Hepatocyte (in vitro differentiated cells): ENCODE measurements at places on chromosomes 2 and 18. TPM values are rescaled to one million over a fixed set of nuclear protein-coding genes. Genes with fewer than 3 reads are reported as not detected.

GRCh38 chr2:75528221-75528977, 32.3 kb downstream of the EVA1A start:
- DNase-seq = no peak

DNA sequence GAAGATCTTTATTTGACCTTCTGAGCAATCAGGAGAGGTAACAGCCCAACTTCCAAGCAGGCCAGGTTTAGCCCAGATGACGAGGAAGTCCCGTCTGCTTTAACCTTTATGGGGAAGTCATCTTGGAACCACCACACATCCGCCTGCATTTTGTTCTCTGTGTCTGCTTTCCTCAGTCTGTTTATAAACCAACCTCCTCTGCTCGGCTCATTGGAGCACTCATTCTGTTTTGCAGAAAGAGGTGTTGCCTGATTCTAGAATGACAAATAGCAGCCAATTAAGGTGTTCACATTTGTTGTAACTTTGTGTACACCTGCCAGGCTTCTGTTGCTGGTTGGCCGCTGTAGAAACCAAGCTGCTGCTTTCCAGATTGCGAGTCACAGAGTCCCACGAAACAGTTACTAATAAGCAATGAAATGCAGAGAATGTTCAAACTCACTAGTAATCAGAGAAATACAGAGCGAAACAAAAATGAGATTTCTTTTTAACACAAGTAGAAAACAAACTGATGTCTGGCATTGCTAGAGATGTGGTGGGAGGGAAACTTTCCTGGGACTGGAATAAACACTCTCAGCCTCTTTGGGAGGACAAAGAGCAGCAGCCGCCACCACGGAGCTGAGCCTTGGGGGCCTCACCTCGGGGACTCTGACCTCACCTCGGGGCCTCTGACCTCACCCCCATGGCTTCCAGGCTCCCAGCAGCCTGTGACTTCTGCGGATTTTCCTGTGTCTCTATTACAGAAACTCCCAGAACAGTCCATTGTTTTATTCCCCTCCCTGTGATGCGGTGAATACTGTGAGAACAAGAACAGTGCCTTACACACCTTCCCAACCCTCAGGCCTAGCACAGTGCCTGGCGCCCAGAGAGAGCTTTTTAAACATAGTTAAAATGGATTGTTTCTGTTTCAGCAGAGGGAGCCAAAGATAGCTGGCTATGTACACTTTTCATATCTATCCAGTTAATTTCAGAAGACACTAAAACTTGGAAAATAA, 64.0 kb downstream of the MBP start:
- DNase-seq = no peak

Gene RAX
- polyA plus RNA-seq = not detected in 2 replicates

Gene DTNA
- polyA plus RNA-seq = 18.3 and 19.1 TPM in 2 replicates

DNA sequence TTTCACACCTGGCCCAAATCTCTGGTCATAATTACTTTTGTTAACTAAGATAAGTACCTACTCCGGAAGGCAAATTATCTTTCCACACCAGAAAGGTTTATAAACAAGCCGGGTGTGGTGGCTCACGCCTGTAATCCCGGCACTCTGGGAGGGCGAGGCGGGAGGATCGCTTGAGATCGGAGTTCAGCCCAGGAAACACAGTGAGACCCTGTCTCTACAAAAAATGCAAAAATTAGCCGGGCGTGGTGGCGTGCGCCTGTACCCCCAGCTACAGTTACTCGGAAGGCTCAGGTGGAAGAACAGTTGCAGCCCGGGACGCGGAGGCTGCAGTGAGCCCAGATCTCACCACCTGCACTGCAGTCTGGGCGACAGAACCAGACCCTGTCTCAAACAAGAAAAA, 2.1 kb downstream of the PUM2 start:
- no peak for DNase-seq

Gene DIS3L2
- 20.0 and 28.3 TPM in 2 replicates for polyA plus RNA-seq

- no peak for DNase-seq
Observed at GRCh38 chr2:12428786-12429185, 287.9 kb upstream of the TRIB2 start.

Gene UGT1A10
- polyA plus RNA-seq = not detected in 2 replicates

Gene PID1
- polyA plus RNA-seq = 24.6 and 31.1 TPM in 2 replicates

- no peak for DNase-seq
Observed at GRCh38 chr2:352696-353095, 64.8 kb upstream of the ALKAL2 start.

DNA sequence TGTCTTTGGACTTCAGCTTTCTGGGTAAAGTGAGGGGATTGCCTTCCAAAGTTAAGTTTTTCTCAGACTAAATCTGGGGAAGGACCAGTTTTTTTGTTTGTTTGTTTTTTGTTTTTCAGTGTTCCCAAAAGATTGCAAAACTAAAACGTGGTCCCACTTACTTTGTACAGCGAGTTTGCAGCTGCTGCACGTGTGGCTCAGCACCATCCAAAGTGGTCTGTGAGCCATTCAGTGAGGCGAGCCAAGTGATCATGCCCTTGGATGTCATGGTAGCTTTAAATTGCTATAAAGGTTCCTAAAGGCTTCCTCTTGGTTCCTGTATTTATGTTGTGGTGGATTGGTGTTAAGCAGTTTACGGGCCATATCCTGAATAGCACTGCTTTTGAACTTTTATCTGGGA, 23.0 kb downstream of the TET3 start:
- DNase-seq = no peak

DNA sequence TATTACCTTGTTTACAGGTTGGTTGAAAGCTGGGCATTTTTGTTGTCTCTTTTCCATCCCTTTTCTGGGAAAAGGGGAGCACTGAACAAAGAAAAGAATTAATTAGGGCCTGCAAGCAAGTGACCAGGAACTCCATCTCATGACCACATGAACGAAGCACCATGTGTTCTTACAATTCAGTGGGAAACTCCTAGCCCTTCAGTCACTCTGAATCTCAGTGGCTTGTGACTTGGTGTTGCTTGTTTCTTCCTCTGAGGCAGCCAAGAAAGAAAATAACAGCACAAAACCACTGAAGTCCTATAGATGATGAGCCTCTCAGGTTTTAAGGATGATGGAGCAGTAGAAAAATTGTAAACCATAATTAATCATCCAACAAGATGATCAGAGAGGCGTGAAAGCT, 129.1 kb upstream of the CAB39 start:
- no peak for DNase-seq

DNA sequence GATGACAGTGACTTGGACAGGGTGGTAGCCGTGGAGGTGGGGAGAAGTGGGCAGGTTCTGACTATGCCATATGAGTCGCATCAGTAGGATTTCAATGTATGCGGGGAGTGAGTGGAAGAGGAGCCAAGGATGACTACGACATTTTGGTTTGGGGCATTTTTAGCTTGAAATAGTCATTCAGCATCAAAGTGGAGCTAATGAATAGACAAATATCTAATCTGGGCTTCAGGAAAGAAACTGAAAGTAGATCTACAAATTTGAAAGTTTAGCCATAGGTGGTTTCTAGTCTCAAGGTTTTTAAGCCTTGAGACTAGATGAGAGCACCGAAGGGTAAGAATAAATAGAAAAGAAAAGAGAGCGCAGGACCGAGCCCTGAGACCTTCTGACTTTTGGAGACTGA, 58.3 kb downstream of the FEZ2 start:
- no peak for DNase-seq

DNA sequence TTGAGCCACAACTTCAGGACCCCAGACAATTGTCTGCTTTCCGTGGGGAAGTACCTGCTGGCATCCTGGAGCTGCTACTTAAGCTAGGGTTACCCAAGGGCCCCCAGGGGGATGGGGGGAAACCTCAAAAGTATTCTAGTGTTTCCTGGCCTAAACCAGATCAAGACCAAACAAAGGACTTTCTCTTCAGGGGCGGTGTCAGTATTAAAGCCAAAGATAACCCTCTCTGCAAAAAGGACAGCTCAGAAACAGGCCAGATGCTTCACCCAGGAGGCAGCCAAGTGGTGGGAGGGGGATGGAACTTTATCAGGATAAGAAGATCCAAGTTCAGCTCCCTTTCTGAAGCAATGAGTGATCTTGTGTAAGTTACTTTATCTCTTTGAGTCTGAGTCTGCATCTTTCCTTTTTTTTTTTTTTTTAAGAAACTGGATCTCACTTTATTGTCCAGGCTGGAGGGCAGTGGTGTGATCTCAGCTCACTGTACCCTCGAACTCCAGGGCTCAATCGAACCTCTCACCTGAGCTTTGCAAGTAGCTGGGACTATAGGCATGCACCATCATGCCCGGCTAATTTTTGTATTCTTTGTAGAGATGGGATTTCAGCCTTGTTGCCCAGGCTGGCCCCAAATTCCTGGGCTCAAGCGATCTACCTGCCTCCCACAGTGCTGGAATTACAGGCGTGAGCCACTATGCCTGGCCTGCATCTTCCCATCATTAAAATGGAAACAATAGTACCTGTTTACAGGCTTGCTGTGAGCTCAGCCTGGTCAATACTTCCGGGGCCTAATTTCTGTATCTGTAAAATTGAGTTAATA, 151.8 kb upstream of the PTPRM start:
- peak; percentile 26 for DNase-seq

GRCh38 chr2:224004105-224004695, 34.9 kb downstream of the SERPINE2 start:
- DNase-seq = no peak

DNA sequence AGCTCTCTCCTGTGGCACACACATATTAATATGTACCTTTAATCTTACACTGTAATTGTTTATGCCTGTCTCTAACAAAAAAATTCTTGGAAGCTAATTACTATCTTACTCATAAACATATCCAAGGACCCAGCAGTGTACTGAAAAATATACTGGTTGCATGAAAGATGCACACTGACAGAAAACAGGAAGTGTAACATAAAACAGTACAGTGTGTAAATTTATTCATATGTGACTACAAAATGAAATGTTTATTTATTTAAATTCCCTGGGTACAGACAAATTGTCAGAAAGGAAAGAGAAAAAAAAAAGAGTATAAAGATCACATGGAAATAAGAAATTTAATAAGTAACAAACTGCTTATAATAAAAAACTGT, 28.5 kb downstream of the TMEM131 start:
- DNase-seq = no peak

Gene AGXT
- 157 and 169 TPM in 2 replicates for polyA plus RNA-seq

Gene RAB17
- polyA plus RNA-seq = 89.6 and 99.1 TPM in 2 replicates

Gene SP140
- 0.40 and 0.51 TPM in 2 replicates for polyA plus RNA-seq

DNA sequence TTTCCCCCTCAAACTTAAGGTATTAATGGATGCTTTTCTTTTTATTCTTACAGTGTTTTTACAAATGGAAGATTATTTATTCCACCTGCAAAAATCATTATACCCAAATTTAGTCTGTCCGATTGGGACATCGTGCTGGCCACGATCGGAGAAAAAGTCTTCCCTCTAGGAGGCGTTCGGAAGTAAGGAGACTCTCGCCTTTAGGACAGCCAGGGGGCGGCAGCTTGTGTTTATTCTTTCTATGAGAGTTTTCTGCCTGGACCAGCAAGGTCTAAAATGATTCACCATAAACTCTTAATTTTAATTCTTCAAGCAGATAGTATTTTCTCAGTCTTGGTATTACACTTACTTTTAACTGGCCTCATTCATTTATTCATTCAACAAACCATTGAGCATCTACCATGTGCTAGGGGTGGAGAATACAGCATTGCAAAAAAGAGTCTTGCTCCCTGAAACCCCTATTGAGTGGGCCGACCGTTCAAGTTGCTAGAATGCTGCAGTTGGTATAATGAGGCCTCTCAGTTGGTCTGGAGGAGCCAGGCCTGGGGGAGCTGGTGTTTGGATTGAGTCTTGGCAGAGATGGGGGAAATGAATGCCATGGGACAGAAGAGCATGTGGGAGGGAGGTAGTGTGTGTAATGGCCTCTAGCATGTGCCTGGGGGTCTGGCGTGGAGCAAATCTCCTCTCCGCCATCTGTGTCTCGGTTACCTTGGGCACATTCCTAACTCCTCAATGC, 38.7 kb downstream of the DCDC2C start:
- DNase-seq = no peak

- no peak for DNase-seq
Observed at GRCh38 chr2:10166676-10167292, 44.2 kb downstream of the RRM2 start.

Gene TEKT4
- polyA plus RNA-seq = not detected in 2 replicates

Gene SERPINB10
- not detected in 2 replicates for polyA plus RNA-seq

Gene CD207
- polyA plus RNA-seq = 0.29 TPM in 1 of 2 replicates, not detected in the other

DNA sequence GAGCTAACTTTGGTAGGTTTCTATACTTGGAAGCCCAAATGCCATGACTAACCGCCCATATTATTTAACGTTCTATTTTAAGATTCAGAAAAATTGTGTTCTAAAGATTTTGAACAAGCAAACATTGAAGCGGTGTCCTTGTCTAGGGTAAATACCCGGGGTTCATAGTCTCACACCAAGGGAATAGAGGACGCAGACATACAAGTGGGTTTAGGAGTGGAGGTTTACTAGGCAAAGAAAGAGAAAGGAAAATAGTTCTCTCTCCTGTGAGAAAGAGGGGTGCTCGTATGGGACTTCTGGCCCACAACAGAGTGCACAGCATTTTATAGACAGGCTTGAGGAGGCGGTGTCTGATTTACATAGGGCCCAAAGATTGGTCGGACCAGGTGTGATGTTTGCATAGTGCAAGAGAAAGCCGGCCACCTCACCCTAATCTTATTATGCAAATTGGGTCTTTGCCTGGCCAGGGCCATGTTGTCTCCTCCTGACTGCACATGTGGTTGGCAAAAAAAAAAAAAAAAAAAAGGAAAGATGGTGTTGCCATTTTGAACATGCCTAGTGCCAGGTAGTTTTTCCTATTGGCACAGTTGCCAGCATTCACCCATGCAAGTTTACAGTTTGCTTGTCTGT, 1062.6 kb downstream of the LRP1B start:
- DNase-seq = no peak

GRCh38 chr18:27181726-27182125, 3.4 kb downstream of the CHST9 start:
- DNase-seq = no peak

DNA sequence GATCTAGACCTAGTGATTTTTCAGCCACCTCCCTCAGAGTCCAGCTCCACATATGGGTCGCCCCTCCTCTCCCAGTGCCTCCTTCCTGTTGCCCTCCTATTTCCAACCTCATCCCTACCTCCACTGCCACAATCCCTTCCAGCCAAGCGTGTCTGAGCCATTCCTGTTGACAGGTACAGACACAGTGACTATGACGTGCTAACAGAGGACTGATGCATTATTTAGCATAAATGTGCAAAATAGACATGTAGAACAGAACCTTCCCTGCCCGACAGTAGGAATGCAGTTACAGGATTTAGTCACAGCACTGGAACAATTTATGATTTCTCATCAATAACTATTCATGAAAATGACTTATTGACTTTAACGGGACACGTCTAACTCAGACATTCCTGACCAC, 84.4 kb upstream of the PPP1CB start:
- DNase-seq = no peak

DNA sequence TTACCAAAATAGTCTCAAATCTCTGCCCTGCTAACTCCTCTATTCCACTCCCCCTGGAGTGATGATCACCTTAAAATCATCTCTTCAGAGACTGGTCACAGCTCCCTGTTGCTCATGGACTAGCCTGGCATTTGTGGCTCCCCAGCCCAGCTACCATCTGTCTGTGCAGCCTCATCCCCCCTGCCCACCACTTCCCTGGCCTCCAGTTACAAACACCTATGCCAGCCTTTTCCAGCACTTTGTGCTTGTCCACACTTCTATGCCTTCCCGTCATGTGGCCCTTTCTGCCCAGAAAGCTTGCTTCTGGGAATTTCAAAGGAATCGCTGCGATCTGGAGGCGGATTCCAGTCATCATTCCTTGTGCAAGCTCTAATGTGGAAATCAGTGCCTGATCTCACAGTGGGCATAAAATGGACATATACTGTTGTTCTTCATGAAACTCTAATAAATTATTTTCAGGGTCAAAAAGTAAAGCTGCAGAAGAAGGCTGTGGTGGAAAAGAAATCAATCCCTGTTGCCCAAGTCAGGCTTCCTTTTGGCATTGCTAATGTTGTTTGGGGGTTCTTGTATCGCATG, 19.4 kb downstream of the PLB1 start:
- DNase-seq = no peak
